GM12878 (cell line): ENCODE measurements at places on chromosomes 11 and 22.
A peak's percentile ranks its signal among the peaks of the same experiment; 100 is the strongest.

DNA sequence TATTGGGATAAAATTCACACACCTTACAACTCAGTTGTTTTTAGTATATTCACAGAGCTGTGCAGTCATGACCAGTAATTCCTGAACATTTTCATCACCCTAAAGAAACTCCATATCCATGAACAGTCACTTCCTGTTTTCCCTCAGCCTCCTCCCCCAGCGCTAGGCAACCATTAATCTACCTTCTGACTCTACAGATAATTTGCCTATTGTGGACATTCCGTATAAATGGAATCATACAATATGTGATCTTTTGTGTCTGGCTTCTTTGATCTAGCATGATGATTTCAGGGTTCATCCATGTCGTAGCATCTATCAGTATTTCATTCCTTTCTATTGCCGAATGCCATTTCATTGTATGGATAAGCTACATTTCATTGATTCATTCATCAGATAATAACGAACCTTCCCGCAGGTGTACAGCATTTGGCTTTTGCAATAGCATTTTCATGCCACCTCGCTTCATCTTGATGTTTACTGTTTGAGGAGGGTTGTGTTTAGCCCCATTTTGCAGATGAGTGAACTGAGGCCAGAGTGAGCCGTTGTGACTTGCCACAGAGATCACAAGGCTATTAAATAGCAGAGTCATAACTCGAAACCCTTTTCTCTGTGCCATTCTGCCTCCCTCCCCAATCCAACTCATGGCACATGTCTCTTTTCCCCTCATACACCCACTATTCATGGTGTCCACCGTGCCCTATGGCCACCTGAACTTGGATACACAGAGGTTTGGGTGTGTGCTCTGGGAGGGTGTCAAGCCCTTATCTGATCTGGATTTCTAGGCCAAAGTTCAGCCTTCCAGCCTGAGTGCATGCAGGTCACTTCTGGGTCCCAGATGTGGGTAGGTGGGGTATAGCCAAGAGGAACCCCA is 11.1 kb upstream of the MYH9 start:
- DNase-seq: no peak

DNA sequence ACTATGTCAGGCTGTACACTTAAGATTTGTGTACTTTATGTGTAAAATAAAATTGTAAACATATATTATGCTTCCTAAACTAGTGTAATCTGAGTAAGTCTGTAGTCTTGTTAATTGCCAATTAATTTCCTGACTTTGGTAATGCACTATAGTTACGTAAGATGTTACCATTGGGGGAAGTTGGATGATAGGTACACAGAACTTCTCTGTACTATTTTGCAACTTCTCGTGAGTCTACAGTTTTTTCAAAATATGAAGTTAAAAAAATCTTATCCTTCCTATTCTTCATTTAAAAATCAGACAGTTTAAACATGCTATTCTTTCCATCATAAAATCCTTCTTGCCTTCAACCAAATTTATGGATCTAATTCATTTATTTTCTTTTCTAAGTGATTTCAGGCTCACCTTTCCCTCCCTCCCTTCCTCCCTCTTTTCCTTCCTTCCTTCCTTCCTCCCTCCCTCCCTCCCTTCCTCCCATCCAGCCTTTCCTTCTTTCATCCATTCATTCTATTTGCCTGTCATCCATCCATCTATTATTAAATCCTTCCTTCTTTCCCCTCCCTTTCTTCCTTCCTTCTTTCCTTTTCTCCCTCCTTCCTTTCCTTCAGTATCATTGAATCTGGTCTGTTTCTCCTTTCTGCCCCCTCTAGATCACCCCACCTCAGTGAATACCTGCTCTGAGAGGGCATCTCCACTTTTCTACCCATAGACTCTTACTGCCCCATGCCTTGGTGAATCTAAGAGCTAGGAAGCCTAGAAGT is 22.1 kb upstream of the ASCC2 start:
- DNase-seq: no peak

- peak; percentile 80 for DNase-seq
Measured at GRCh38 chr22:28791841-28792490, 8.4 kb downstream of the XBP1 start.

GRCh38 chr22:23837911-23838680 is 710 bp downstream of the DERL3 start:
- DNase-seq: no peak

DNA sequence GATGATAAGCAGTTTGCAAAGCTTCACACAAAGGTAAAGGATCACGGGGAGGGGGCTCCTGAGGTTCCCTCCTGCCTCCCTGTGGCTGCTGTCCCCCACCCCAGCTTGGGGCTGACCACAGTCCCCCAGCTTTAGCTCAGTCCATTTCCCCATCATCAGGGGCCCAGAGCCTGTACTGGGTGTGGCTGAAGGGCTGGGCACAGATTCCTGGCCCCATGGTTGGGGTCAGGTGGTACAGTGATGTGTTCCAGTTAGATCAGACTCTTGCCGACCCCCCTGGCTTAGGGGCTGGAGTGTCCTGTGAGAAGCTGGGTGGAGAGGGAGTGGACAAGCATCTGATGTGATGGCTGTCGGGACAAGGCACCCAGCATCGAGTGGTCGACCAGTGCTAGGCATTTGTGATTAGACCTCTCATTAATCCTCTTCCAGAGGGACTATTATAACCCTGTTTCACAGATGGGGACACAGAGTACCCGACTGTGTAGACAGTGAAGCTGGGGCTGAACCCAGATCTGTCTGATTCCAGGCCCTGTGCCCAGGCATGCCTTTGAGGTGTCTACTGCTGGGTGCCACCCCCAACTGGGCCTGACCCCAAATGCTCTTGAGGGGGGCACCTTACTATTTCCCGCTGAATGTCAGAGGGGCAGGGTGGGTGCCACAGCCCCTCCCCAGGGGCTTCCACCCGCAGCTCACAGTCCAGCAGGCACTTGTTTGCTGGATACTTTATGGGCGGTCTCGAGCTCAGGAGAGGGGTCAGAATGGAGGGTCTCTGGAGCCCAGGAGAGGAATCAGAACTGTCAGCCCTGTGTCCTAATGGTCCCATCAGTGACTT is 4.3 kb downstream of the SHANK3 start:
- no peak for DNase-seq

DNA sequence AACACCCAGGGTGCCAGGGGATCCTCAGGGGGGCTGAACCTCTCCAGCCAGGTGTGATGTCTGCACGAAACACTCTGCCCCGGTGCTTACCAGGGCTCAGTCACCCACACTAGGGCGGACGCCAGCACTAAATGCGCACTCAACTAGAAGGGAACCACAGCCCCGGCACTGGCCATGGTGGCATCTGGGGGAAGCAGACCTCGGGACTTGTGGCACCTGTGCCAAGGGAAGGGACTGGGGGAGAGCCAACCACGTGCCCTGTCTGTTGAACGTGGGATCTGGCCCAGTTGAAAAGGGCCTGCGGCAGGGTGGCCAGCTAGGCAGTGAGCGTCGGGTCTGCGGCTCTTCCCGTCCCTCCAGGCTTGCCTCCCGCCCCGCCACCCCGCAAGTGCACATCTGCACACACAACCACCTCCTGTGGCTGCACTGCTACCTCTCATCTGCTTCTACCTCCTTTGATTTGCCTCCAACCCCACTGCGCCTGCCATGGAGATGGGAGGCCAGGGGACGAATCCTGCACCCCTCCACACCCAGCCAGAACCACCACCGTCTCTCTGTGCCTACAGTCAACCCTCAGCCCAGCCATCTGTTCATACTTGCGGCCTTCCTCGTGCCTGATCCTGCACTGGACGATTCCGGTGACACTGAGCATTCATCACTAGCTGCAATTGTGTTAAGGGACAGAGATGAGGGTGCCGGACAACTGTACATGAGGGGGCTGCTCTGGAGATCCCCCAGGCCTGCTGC is 15.0 kb upstream of the MOB2 start:
- no peak for DNase-seq

- DNase-seq: no peak
Measured at GRCh38 chr11:46363455-46364005, 16.3 kb downstream of the DGKZ start.

- no peak for DNase-seq
Measured at GRCh38 chr11:46603704-46604308, 10.0 kb upstream of the AMBRA1 start.

- peak; percentile 34 for DNase-seq
Measured at GRCh38 chr11:119512369-119512768, 89.4 kb upstream of the THY1 start.

- no peak for DNase-seq
Measured at GRCh38 chr22:29268511-29269229, 602 bp downstream of the EWSR1 start.

- DNase-seq: no peak
Measured at GRCh38 chr11:119295178-119295577, 21.8 kb downstream of the MCAM start.
